NCI-H1417 (cell line): ENCODE measurements at places on chromosomes 7 and 10.

GRCh38 chr10:128050936-128051335, 75.3 kb downstream of the MKI67 start:
- no peak for DNase-seq

DNA sequence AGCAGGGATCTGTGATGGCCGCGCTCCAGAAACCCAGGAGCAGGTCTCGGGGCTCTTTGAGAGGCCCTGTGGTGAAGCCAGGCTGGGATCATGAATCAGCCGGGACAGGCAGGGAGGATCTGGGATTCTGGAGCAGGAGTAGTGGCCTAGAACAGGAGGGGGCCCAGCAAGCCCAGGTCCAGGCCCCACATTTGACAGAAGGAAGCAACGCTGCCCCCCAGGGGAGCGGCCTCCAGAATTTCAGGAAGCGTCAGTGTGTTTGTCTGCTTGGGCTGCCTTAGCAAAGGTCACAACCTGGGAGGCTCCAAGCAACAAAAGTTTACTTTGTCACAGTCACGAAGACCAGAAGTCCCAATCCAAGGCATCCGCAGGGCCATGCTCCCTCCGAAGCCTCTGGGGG, 36.8 kb downstream of the CLRN3 start:
- no peak for DNase-seq

DNA sequence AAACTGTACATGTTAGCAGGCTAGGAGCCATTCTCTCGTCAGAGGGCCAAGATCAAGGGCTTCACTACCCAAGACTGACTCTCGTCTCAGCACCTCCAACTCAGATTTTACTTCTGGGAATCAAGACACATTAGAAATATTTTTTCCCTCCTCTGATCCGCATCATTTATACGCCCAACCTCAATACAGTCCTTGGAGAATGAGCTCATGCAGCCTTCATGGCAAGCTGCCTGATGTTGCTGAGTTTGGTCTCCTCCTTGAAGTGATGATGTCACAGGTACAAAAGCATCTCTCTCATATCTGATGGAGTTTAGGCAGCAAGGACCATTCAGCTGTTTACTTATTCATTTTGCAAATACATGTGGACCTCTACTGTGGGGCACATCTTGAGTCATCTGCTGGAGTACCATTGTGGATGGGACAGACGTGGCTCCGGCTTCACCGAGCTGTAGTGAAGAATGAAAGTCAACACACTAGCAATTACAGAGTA, 114.0 kb downstream of the BMPER start:
- DNase-seq: peak; percentile 3

DNA sequence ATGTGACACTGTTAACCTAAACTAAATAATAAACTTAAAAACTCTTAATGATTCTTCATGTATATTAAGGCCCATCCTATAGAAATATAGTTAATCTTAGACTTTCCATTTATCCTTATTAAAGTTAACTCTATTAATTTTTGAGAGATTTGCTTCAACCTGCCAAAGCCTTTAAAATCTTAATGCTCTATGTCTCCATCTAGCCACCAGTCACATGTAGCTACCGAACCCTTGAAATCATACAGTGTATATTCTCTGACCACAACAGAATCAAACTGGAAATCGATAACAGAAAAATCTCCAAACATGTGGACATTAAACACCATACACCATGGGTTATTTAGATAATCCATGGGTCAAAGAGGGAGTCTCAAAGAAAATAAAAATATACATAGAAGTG, 51.9 kb downstream of the ASZ1 start:
- no peak for DNase-seq

GRCh38 chr10:49601857-49602256, 8.3 kb upstream of the SLC18A3 start:
- no peak for DNase-seq
